ENCODE measurements at places on chromosomes 1 and 21. TPM values are rescaled to one million over a fixed set of nuclear protein-coding genes. Genes with fewer than 3 reads are reported as not detected.

KIF1B gene
- total RNA-seq, result 13.6 TPM

PAPPA2 gene
- 2.0 TPM for total RNA-seq

KPRP gene
- not detected for total RNA-seq

CRABP2 gene
- total RNA-seq, result 0.95 TPM

GRCh38 chr1:206049919-206050600, 2.9 kb upstream of the RHEX start:
- DNase-seq, result no peak

DNA sequence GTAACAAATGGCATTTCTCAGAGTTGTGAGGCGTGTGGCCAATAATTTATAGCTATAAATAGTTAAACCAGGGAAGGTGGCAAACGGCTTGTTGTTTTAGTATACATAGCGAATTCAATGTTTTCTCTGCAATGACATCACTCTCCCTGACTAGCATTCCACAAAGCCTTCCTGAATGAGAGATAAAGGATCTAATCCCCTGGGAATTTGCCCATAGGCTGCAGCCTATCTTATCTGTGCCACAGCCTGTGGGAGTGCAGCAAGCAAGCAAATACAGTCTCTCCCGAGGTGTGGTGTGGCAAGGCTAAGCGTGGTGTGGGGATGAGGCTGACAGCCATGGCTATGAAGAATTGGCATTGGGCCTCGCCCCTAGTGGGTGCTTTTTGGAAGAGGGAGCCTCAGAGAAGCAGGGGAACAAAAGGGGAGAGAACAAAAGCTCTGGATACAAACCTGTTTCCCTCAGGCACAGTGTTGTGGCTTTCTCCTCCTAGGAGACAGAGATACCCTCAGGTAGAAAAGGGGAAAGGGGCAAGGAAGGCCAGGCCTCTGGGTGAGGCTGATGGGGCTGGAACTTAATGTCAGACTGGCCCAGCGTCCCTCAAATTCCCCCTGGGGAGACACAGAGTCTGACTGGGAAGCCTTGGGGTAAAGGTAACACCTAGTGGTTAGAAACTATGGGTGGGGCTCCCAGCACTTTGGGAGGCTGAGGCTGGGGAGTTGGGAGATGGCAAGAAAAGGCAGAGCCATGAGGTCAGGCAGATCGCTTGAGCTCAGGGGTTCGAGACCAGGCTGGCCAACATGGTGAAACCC, 8.9 kb downstream of the TAGLN2 start:
- peak; percentile 76 for DNase-seq

- no peak for DNase-seq
Measured at GRCh38 chr1:246309247-246309884, 197.7 kb downstream of the SMYD3 start.

DNA sequence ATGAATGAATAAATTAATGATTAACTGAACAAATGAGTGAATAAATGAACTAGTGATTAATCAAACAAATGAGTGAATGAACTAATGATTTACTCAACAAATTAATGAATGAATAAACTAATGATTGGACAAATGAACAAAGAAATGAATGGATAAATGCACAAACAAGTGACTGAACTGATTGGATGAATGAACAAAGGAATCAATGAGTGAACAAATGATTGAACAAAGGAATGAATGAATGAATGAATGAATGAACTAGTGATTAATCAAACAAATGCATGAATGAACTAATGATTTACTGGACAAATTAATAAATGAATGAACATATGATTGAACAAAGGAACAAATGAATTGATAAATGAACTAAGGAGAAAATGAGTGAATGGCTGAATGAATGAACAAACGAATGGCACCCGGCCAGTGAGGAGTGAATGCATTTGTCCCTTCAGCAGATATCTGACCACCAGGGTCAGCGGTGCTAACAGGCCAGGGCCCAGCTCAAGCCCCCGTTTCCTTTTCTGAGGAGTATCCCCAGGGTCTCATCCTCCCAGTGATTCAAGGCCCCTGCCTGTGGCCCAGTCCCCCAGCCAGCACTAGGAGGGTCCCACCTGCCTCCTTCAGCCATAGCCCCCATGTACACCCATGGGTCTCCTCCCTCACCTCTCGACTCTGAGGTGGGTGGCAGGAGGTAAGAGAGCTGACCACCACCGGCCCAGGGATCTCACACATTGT, 49.9 kb downstream of the WNT9A start:
- DNase-seq, result no peak

DNA sequence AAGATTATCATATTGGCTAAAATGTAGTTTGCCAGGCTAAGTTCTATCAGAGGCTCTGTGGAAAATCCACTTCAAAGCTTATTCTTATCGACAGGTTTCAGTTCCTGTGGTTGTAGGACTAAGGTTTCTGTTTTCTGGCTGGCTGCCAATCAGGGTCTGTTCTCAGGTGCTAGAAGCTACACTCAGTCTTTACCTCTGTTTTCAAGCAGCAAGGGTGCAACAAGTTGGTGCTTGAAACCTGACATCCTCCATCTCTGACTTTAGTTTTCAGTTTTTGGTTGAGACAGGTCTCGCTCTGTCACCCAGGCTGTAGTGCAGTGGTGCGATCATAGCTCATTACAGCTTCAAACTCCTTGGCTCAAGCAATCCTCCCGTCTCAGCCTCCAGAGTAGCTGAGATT, 15.3 kb upstream of the TMCO2 start:
- no peak for DNase-seq

DNA sequence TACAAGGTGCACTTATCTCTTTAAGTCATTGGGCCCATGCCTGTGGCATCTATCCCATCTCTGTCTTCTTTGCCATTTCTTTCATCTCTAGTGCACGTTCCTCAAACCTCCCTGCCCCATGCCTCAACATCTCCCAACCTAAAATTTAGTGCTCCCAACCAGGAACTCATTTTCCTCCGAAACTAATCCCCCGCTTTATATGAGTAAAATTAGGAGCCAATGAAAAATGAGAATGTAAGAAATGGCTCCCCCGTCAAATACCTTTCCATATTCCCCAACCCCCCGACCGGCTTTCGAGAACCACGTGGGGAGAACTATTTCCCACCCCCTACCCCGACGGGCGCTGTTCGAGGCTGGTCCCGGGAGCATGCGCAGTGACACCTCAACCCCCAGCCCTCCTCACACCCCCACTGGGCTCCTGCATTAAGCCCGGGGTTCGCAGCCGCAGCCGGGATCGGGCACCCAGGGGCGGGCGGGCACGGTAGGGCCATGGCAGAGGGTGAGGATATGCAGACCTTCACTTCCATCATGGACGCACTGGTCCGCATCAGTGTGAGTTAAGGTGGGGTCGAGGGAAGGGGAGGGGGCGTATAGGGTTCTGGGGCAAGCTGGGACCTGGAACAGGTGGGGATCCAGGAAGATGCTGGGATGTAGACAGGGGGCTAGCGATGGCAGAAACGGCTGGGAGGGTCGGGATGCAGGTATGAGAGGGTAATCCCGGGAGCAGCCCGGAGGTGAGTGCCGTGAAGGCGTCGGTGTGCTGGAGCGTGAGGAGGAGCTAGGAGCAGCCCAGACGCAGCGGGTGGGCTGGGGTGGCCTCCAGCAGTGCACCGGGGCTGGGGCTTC, at the start of gene TRIM46:
TRIM46 (plus strand) TSS at position 372 of the 846 bp plus-strand sequence; CDS start at position 490, 118 bp downstream.
- DNase-seq, result peak; percentile 10

GRCh38 chr1:209349363-209350308, 233.9 kb upstream of the CAMK1G start:
- no peak for DNase-seq

DNA sequence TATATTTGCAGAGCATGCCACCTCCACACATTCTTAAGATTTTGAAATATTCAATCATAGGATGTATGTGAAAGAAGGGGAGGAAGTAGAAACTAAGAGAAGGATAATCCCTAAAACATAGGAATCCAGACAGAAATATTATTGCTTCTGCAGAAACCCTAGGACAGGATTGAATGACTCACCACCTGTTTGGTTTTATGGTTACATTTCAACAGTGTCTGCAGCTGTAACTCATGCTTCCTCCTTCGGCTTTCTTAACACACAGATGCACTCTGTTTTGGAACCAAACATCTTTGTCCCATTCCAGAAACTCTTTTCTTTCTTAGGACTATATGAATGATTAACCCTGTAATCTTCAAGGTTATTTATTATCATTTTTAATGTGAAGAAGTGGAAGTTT, 20.7 kb downstream of the RGS7 start:
- DNase-seq, result no peak

DNA sequence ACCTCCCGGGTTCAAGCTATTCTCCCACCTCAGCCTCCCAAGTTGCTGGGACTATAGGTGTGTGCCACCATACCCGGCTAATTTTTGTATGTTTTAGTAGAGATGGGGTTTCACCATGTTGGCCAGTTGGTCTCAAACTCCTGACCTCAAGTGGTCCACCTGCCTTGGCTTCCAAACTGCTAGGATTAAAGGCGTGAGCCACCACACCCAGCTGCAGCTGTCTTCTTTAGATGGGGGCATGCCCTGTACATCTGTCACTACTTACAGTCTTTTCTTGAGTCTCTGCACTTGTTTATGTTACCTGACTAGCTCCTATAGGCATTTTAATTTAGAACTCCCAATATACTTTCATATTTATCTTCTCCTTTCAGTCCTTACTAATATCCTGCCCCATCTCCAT, 64.2 kb downstream of the SELENOF start:
- DNase-seq, result no peak

- no peak for DNase-seq
Measured at GRCh38 chr1:10724948-10725847, 71.2 kb downstream of the CASZ1 start.

GRCh38 chr21:45073301-45074047, 906 bp upstream of the ADARB1 start:
- no peak for DNase-seq

DNA sequence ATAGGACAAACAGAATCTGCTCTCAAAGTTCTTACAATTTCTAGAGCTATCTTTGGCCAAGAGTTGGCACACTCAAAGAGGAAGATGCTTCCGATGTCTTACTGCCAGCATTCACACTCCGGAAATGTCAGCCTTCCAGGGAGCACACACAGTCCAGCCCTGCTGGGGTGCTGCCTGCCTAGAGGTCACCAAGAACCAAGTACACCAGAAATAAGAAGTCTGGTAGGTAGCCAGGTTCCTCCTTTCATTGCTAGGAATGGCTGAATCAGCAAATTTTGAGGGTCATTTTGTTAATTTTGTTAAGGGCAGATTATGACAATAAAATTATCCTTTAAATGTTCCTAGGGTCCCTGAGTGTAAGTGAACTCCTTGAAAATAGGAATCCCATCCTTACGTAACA, 77.5 kb downstream of the PLPP3 start:
- DNase-seq, result no peak

All from H4 (cell line).